Muscle of leg (tissue), 16 donors: ENCODE measurements at places on chromosomes 3 and 15. TPM values are rescaled to one million over a fixed set of nuclear protein-coding genes. Genes with fewer than 3 reads are reported as not detected.
A peak's percentile ranks its signal among the peaks of the same experiment; 100 is the strongest.

The NR2E3 gene
- polyA plus RNA-seq: 3.0 TPM

The ITIH1 gene
- not detected for polyA plus RNA-seq

The CCNB2 gene
- 21.2 TPM for polyA plus RNA-seq

The GNAT1 gene
- polyA plus RNA-seq: not detected

The KCNMB2 gene
- 19.0 TPM for polyA plus RNA-seq

The MRPL46 gene
- 27.2 TPM for polyA plus RNA-seq

DNA sequence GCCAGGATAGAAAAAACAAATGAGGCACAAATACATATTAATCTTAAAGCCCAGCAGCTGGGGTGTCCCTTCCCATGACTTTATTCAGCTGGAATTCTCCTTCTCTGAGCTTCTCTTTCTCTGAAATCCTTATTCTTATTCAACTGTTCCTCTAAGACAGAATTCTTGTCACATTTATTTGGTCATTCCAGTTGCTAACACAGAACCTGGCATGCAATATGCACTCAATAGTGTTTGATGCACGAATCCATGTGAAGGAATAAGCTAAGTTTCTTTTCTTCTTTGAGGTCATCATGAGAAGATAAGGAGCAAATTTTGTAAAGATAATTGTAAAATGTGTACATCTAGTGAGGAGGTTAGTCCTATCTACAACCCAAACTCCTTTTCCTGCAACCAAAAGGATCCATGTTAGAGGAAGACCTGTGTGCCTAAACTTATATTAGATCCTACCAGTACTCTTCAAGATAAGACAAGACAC is 154.2 kb upstream of the KCNMB2 start:
- DNase-seq: no peak

GRCh38 chr3:189567766-189568420 is 63.3 kb upstream of the TP63 start:
- DNase-seq: peak; percentile 61

DNA sequence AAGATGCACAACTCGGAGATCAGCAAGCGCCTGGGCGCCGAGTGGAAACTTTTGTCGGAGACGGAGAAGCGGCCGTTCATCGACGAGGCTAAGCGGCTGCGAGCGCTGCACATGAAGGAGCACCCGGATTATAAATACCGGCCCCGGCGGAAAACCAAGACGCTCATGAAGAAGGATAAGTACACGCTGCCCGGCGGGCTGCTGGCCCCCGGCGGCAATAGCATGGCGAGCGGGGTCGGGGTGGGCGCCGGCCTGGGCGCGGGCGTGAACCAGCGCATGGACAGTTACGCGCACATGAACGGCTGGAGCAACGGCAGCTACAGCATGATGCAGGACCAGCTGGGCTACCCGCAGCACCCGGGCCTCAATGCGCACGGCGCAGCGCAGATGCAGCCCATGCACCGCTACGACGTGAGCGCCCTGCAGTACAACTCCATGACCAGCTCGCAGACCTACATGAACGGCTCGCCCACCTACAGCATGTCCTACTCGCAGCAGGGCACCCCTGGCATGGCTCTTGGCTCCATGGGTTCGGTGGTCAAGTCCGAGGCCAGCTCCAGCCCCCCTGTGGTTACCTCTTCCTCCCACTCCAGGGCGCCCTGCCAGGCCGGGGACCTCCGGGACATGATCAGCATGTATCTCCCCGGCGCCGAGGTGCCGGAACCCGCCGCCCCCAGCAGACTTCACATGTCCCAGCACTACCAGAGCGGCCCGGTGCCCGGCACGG is 991 bp downstream of the SOX2 start:
- no peak for DNase-seq

DNA sequence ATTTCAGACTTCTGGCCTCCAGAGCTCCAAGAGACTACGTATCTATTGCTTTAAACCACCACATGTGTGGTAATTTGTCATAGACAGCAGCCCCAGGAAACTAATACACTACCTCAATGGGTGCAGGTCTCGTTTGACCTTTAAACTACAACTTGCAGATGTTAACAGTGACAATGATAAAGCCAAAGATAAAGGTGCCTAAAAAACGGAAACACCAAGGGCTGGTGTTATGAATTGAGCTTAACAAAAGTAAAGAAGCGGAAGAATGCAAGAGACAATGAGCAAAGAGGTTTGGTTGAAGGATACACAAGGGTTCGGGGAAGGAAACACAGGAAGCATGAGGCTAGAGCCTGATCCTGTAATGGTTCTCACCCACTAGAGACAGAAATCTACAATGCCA is 50.8 kb downstream of the RFTN1 start:
- no peak for DNase-seq

DNA sequence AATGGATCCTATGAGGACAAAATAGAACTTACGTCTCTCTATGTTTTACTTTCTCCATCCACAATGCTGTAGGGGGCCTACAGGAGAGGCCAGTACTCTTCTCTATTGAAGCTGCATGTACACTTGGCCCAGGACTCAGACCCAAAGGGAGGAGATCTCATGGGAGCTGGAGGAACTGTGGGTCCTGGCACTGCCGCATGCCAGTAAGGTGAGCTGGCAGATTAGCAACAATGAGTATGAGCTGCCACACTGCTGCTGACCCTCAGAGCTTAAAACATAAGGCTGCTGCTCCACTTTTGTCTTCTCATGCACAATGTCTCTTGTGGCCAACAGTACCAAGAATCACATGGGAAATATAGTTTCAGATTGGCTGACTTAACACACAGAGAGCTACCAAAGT is 57.8 kb upstream of the TBC1D5 start:
- DNase-seq: no peak

GRCh38 chr3:100097919-100098783 is 16.1 kb downstream of the FILIP1L start:
- DNase-seq: no peak

DNA sequence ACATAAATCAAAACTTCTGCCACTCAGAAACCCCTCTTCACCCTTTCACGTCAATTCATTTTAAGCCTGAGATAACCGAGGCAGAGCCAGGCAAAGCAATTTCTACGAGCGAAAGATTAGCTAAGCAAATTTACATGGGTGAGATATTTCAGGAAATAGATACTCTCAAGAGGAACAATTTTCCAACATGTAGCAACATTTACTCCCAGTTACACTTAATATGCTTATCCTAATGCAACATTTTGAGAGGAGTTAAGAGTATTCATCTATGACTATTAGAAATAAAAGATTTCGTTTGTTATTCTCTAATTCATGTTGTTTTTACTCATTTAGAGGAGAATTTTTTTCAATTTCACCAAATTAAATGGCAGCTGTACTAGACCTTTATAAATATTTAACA is 837 bp downstream of the TMC3 start:
- DNase-seq: no peak

DNA sequence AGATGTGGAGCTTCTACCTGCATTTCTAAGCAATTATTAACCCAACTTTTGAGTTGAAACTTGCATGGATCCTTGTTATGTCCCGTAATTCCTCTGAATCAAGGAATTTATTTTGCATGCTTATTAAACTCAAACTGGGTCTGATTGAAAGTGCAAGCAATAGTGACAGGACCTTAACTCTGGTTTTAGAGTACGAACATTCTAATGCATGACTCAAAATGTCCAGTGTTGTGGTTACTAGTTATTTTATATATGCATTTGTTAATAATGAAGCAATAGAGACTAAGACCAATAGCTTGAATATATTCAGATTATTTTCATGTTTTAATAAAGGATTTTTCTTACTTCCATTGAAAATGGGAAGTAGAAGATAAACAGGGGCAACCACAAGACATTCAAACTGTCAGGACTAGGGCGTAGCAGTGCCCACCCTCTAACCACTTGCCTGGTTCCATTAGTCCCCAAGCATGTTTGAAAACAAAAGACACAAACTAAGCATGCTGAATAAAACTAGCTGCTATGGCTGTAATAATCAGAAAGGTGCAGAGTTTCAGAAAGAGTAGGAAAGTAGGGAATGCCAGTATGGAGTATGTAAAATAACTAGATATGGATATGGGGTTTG is 28.1 kb downstream of the OIP5 start:
- no peak for DNase-seq

DNA sequence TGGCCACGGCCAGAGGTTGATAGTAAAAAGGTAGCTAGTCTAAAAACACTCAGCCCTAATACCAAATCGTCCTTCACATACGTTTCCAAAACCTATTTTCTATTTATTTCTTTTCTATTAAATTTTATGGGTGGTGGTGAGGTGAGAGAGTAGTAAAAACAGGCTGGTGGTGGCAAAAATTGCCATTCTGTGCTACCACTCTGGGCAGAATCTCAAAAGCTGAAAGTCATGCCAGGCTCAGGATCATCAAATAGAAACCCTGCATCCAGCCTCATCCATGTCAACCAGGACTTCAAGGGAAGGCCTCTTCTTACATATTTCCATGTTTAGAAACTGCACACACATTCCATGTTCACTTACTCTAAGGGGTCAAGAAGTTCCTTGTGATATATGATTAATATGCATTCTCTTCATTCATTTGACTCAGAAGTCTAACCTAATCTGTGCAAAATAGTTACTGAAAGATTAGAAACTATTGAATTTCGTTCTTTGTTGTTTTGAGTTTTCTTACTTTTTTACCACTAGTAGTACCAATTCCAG is 153.1 kb downstream of the TNIK start:
- no peak for DNase-seq

DNA sequence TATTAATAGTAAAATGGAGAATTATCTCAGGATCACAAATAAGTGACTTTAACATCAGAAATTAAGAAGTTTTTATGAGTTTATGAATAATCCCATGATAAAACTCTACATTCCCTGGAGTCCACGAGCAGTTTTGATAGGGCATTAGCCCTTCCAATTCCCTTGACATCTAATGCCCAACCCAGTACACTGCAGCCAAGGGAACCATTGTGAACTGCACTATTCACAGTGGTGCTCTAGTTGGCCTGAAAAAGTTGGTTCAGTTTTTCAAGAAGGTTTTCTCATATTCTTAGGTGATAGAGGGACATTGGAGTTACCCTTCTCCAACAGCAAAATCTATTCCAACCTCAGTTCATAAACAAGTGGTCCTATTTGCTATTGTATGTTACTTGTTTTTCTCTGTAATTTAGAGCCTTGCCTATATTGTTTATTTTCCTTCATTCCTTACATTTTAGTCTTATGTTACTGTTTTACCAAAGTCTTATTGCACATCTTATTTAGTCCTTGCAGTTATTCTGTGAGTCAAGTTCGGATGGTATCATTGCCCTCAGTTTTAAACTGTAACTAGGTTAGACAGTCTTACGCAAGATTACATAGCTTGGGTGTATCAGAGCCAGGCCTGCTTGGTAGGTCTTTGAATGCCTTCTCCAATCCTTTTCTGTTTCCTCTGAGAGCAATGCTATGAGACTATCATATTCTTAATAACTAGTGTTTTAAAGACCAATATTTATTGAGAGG is 57.9 kb upstream of the SAMMSON start:
- no peak for DNase-seq

GRCh38 chr15:73361337-73361736 is 7.4 kb downstream of the HCN4 start:
- no peak for DNase-seq

DNA sequence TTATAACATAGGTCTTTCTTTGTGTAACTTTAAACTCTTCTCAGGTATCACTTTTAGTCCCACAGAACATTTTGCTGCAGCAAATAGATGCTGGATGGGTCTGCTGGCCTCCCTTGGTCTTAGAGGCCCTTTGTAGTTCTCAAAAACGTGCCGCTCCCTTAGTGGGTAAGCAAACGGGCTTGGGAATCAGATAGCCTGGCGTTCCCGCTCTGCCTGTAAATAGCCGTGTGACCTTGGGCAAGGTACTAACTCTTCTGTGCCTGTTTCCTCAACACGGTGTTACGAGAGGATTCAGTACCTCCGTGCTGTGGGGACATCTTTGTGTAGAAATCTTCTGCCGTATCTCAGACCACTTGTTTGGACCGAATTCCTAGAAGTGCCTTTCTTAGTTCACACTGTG is 64.4 kb downstream of the DNAJB8 start:
- DNase-seq: no peak

GRCh38 chr3:10459954-10460754 is 45.2 kb downstream of the ATP2B2 start:
- peak; percentile 74 for DNase-seq

- DNase-seq: no peak
These were observed 24.0 kb upstream of the CHCHD6 start for GRCh38 chr3:126679831-126680666.

- DNase-seq: no peak
These were observed 88.2 kb upstream of the PROK2 start for GRCh38 chr3:71873093-71873611.

GRCh38 chr3:181921220-181921619 is 209.5 kb downstream of the SOX2 start:
- no peak for DNase-seq

DNA sequence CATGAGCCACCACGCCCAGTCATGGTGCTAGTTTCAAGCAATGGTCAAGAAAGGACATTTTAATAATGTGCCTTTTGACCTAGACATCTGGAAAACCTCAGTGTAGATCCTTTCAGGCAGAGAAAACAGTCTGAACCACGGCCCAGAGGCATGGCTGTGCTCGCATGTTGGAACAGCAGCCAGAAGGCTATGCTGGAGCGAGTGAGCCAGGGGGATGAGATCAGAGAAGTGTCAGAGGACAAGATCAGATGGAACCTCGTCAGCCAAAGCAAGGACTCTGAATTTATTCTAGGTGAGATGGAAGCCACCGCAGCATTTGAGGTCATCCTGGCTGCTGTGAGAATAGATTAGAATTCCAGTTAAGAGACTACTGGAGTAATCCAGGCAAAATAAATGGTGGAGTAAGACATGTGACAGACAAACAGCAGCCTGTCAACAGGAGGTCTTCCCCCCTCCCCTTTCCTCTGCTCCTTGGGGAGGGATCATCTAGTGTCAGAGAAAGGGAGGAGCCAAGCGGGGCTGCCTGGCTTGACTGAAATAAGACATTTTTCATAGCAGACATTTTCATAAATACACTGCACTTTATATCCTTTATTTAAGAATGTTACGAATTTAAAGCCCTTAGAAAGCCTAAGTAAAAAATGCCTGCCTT is 40.4 kb upstream of the ACKR4 start:
- DNase-seq: peak; percentile 94

- DNase-seq: no peak
These were observed 38.8 kb downstream of the KLHL25 start for GRCh38 chr15:85755942-85756341.

DNA sequence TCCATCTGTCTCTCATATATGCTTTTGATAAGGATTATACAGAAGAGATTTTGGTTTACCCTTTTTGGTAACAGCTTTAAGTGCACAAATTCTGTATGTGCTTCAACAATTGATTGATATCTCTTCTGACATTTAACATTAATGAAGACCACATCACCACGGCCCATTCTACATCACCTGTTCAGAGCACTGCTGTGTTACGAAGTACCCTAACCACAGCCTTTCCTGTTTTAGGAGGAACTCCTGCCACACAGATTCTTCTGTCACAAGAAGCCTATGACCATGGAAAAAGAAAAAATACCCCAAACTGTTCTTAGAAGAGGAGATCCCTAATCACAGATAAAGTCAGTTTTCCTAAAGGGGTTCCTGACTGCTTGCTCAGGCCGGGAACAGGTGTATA is 170.1 kb downstream of the NSUN3 start:
- DNase-seq: no peak
